ENCODE measurements at places on chromosomes 3 and 15.
A peak's percentile ranks its signal among the peaks of the same experiment; 100 is the strongest.

DNA sequence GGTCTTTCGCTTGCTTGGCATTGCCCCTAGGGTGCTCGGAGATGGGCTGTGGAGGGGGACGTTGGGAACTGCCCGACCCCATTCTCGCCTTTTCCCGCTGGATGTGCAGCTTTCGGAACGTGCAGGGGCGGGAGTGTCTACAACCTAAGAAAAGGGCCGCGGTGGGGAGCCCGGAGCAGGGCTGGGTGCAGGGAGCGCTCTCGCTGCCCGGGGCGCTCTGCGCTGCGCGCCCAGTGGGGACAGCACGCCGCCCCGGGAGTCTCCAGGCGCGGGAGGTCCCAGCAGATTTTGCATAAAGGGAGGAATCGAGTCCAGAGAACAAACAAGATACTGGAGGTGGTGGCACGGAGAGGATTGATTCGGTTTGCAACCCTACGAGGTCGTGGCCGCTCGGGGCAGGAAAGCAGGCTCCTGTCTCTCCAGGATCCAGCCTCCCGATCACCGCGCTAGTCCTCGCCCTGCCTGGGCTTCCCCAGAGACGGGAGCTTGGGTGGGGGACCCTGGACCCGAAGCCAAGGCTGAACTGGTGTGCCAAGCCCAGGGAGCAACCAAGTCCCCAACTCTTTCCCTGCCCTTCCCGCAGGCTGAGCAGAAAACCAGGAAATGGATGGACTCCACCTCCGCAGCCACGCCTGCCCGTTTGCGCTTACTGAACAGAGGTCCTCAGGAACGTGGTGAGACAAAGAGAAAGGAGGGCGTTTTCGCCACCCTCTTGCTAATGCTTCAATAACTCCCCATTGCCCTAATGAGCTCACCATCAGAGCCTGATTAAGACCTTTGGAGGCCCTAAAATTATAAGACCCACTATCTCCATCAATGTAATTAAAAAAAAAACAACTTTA, 59.7 kb downstream of the NOX5 start:
- peak; percentile 23 for DNase-seq

GRCh38 chr15:28110481-28110881, 11.4 kb upstream of the OCA2 start:
- DNase-seq = no peak

GRCh38 chr15:67838789-67839332, 984 bp downstream of the RNU6-1 start:
- DNase-seq = no peak

GRCh38 chr3:170226426-170226960, 4.3 kb downstream of the PRKCI start:
- DNase-seq = no peak

DNA sequence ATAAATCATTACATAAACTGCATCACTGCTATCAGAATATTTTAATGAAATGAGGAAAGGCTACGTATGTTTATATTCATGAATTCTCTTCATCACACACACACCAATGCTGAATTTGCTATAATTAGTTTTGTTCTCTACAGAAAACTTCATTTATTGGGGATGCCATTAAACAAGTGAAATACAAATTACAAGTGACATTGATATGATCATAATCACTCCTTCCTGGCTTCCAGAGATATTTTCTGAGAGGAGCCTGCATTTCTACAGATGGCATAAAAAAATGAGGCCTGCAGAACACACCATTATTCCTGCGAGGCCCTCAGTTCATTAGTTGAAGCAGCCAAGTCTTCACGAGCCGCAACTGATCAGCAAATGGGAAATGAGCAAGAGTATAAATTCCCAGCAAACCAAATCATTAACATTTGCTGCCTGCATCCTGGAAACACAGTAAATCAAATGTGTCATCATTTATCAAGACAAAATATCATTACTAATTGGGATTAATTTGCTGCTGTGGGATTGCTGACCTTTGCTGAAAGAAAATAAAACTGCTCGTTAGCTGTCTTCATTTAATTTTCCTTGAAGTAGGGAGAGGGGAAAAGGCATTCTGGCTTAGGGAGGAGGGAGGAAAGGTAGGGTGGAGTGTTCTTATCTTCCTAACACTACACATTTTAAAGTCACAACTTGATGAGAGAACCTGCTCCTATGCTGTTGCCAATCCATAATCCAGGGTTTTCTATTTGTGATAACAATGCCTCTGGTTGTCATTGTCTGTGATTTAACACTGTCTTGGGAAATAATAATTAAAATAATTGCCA, 921.9 kb downstream of the SQOR start:
- DNase-seq = no peak

GRCh38 chr15:52464040-52464439, 64.6 kb downstream of the MYO5A start:
- DNase-seq = no peak

- DNase-seq = no peak
These were observed 32.8 kb downstream of the IFT57 start for GRCh38 chr3:108189440-108189839.

GRCh38 chr15:100601163-100601562, 821 bp downstream of the LINS1 start:
- DNase-seq = no peak

DNA sequence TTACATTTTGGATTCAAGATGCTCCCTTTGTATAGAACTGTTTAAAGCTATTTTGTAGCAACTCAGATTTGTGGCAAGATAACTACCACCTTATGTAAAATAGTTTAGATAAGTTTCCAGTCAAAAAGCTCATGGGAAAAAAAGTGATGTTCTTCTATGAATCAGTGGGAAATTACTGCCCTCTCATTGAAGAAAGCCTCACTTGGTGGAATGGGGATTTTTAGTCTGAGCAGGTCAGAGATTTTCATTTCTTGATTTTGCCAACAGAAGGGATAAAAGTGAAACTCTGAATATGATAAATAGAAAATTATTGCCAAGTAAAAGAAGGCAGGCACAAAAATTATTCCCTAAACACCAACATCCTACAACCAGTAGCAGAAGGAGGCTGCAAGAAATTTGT, 25.8 kb upstream of the CSTA start:
- no peak for DNase-seq

GRCh38 chr3:128254967-128255366, 101.7 kb downstream of the EEFSEC start:
- DNase-seq = no peak

GRCh38 chr3:171829841-171830517, 13.2 kb upstream of the TMEM212 start:
- no peak for DNase-seq
